ENCODE measurements at places on chromosomes 1 and 21. TPM values are rescaled to one million over a fixed set of nuclear protein-coding genes. Genes with fewer than 3 reads are reported as not detected.

The FAM3B gene
- not detected for total RNA-seq

The TMPRSS3 gene
- 1.8 TPM for total RNA-seq

The GJA5 gene
- not detected for total RNA-seq

The SLC6A9 gene
- 0.84 TPM for total RNA-seq

The KRTAP19-3 gene
- total RNA-seq: not detected

DNA sequence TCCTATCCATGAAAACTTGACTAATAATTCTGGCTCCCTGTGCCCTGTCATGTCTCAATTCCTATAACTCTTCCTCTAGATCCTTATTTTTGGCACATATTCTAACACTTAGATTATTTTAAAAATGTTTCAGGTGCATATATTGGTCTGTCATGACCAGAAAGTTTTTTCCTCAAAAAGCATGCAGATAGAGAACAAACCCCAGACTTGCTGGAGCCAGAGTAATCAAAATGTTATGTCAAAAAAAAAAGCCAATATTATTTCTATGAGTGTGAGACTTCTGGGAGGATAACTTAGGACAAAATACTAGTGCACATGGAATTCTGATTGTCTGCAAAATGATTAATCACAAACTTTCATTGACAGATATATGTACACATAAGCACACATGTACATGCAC is 135.1 kb upstream of the MROH9 start:
- DNase-seq: no peak

All from CD4-positive, alpha-beta memory T cell (primary cell).